Daoy (cell line): ENCODE measurements at places on chromosomes 11 and 22. TPM values are rescaled to one million over a fixed set of nuclear protein-coding genes. Genes with fewer than 3 reads are reported as not detected.

GRCh38 chr22:30289141-30289979 lies at the start of gene CASTOR1:
Gene CASTOR1 (minus strand): TSS chr22:30289505. CDS start chr22:30289497, 8 bp downstream.
- peak; percentile 99 for DNase-seq

DNA sequence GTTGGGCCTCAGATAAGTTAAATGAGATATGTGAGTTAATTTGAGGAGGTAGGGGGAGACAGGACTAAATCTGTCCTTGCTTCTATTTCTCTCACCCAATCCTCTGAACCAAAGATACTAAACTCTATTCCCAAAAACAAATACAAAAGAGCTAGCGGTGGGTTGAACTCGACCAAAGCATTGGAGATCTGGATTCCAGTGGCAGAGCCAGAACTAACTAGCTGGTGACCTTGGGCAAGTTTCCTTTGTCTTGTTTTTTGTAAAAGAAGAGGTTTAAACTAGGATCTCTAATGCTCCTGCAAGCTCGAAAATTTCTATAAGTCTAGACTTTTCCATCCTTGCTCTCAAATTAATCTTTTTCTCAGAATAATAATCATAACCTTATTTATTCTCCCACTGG lies 1.5 kb downstream of the ME3 start:
- DNase-seq: peak; percentile 25

GRCh38 chr22:33050614-33051182 lies 7.5 kb downstream of the SYN3 start:
- DNase-seq: no peak

DNA sequence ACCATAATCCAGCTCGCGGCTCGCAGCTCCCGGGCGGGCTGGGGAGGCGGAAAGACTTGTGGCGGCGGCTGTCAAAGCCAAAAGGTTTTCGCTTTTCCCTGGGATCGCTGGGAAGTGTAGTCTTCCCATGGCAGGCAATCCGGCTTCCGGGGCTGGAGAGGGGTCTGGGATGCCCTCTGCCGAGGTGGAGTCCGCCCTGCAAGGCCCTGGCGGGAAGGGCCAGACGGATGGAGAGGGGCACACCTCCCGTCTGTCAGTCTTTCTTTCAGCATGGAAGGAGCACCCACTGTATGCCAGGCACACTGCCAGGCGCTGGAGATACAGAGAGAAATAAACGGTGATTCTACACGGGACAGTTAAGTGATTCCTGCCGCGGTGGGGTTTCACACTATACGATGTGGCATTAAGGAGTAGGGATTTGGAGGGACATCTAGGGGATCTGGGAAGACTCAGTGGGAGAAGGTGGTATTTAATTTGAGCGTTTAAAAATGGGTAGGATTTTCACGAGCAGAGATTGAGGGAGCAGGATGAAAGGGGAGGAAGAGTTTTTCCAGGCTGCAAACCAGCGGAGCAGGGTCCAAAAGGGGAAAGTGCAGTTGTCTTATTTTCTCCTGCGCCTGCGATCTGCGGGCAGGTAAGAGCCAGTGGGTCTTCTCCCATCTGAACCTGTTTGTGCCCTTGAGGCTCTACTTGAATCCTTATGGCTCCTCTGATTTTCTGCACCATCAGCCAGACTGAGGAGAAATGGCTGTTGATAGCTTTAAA lies at the start of gene BACE1:
Gene BACE1, minus strand, starts transcription at position 60 of the 765 bp plus-strand sequence. CDS start 461 bp downstream, outside the sequence.
- peak; percentile 89 for DNase-seq

DNA sequence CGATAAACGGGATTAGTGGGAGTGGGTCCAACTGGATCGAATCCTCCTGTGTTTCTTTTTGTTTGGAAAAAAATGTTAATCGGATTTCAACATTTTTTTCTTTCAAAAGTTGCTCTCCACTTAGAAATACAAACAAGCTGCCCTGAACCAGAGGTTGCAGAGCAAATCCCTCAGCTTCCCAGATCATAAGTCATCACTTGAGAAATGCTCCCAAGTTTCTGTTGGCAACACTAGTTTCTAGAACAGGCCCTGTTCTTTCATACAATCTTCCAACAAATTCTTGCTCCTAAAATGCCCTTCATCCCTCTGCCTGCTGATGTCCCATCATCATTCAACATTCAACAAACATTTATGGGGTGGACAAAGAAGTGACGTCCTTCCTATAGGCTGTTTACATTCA lies 1.3 kb upstream of the MLC1 start:
- no peak for DNase-seq

Gene HEPHL1
- not detected in 2 replicates for total RNA-seq

Gene MRGPRE
- not detected in 2 replicates for total RNA-seq
